ENCODE measurements at places on chromosomes 1 and 21.

GRCh38 chr1:239831577-239832355 is 259.9 kb upstream of the FMN2 start:
- no peak for DNase-seq

GRCh38 chr1:201460814-201461644 is 8.0 kb downstream of the PHLDA3 start:
- DNase-seq, result no peak

GRCh38 chr1:3261007-3261968 is 192.3 kb downstream of the PRDM16 start:
- no peak for DNase-seq

GRCh38 chr1:95407131-95407885 is 173.3 kb downstream of the RWDD3 start:
- DNase-seq, result no peak

GRCh38 chr1:184820218-184820750 is 65.6 kb upstream of the EDEM3 start:
- DNase-seq, result no peak

GRCh38 chr1:26790551-26790953 is 2.8 kb downstream of the PIGV start:
- DNase-seq, result no peak

- DNase-seq, result no peak
These were observed 29.9 kb downstream of the VASH2 start for GRCh38 chr1:212980123-212980785.

DNA sequence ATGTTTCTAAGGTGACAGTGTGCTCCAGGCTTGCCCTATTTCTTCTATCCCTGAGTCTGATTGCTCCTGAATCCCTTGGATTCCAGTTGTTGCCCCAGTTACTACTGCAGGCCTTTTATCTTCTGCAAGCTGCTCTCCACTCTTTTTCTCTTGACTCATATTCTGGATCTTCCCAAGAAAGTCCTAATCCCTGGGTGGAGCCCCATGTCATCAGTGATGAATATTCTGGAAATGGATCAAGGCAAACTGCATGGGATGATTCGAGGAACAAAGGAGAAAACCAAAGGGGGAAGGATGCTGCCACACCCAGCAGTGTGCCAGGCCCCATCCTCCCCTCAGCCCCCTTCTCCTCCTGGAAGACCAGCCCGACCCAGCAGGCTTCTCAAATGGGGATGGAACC is 63.3 kb upstream of the ATP2B4 start:
- DNase-seq, result no peak

- no peak for DNase-seq
These were observed 166.6 kb downstream of the CLEC20A start for GRCh38 chr1:178330153-178330552.

- DNase-seq, result no peak
These were observed 211.5 kb downstream of the TTLL7 start for GRCh38 chr1:83787246-83787998.

DNA sequence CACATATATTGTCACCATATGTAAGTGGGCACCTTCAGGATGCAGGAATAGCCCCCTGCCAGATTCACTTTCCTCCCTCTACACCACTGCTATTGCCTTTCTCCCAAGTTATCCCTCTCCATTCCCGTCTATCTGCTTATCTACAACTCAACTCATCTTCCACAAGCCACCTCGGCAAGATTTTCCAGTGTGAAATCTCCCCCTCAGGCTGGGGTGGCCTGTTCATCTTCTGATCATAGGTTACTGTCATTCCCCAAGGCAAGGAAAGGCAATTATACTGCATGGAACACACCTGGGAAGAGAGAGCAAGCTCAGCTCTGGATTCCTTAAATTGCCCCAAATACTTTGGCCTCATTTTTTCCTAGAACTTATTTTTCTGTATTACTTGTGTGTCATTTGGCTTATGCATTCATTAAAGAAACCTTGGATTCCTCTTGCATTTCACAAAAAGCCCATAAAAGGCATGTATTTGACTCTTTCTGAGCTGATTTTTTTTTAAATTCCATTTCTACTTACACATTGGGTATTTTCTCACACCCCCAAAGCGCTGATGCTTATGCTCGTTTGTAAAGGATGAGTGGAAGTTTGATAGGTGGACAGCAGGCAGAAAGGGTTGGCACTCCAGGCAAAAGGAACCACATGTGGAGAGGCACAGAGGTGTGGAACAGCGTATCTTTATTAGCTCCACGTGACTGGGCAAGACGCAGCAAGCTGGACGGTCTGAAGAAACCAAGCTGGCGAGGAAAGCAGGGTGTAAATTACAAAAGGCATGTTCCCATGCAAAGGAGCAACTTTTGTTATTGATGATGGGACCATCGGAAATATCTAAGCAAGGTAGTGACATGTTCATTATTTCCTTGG is 169.7 kb upstream of the RAB4A start:
- DNase-seq, result no peak

DNA sequence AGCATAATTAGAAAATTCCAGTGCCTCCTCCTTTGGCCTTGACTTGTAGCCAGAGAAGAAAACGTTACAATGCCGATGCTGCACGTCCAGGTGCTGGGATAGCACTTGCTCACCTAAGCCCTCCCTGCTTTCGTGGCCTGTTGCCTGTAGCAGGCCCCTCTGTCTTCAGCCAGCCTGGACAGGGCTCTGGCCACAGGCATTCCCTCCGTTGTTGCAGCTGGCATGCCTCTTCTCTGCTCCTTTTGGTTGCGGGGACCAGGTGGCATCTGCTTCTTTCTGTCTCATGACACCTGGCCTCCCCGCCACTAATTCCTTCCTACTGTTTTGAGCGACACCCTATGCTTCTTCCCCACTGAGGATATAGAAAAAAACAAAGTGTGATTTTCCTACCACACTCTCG is 54.6 kb upstream of the MORC3 start:
- no peak for DNase-seq

- DNase-seq, result no peak
These were observed 122.0 kb downstream of the ETS2 start for GRCh38 chr21:38927776-38928175.

- no peak for DNase-seq
These were observed 4.9 kb downstream of the RNF207 start for GRCh38 chr1:6210591-6211355.

- no peak for DNase-seq
These were observed 12.2 kb downstream of the SLC35F3 start for GRCh38 chr1:233916706-233917105.

DNA sequence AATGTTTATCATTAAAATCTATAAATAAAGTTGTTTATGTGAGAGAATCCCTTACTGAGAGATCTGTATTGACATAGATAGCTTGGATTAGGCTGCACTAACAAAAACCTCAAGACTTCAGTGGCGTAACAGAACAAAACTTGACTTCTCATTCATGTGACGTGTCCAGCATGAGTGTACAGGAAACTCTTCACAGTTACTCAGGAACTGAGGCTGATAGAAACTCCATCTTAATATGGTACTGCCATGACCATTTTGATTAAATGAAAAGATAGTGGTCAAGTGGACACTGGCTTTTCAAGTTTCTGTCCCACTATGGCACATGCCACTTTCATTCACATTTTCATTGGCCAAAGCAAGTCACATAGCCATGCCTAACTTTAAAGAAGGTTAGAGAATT is 3.7 kb downstream of the ST3GAL3 start:
- DNase-seq, result no peak

GRCh38 chr1:193408782-193409293 is 222.4 kb upstream of the B3GALT2 start:
- DNase-seq, result no peak

DNA sequence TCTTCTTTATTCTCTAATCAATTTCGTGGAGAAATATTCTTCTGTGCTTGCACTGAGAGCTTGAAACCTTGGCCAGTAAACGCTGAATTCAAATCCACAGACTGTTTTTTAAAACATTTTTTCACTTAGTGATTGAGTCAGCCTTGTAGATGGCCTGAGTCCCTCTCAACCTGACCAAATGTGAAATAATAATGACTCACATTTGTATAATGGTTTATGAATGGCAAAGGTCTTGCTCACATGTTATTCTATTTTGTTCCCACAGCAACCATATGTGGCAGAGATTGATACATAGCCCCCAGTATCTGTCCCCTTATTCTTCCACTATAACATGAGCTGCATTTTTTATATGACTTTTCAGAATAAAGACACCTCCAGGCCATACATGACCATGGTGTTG is 47.8 kb upstream of the CCDC190 start:
- no peak for DNase-seq

DNA sequence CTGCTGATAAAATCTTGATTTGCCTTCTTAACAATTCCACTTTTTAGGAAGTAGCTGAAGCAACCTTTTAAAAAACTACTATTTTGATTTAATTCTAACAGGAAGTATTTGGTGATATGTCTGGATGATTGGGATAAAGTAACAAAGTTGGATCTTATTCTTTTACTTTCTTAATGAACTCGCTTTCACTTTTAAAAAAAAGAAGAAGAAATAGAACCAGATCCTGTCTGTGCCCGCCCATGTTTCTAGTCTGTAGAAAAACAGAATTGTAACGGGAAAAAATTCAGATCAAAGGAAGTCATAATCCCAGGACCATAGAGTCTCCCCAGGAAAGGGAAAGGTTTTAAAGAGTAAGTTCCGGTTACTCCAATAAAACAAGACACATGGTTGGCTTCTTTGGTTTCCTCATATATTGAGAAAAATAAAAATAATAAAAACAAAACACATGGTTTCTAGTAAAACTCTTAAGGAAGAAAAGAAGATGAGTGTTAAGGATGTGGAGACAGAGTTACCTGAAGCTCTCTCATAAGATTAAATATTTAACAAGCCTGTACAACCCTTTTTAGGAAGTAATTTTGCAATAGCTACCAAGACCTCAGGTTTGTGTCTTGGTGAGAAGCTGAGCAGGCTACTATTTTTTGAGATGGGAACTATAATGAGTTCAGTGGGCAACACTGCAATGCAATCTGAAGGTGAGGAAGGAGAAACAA is 4.9 kb downstream of the CD48 start:
- DNase-seq, result no peak

GRCh38 chr1:209094384-209094783 is 489.1 kb upstream of the CAMK1G start:
- no peak for DNase-seq

DNA sequence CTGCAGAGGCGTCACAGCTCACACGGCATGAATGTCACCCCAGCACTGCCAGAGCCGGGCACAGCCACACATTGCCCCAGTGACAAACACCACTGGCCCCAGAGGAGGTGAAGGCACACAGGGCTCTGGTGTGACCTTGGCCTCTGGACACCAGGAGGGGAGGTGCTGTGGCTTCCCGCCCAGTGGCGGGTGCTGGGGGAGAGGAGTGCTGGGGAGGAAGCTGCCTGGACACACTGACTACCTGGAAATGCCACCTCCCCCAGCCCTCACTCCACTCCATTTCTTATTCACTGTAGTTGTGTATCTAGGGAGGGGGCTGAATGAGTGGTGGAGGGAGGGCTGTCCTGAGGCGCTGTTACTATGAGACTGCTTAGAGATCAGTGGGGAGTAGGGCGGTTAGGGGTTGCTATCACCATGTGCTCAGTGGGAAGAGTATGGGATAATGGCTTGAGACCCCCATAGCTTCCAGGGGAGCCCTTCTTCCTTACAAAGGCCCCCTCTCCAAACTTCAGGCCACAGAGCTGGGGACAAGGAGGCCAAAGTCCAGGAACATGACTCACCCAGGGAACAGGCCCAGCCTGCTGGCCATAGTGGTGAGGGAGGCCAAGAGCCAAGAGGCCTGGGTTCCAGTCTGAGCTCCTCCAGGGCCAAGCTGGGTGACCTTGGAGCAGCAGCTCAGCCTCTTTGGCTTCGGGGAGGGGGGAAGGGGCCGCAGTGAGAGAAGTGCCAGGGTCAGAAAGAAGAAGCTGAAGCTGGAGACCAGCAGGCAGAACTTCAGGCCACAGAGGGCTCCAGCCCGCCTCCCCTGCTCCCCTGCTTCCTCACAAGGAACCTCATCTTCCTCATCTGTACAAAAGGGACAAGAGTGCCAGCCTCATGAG is 40.1 kb downstream of the AHDC1 start:
- no peak for DNase-seq

DNA sequence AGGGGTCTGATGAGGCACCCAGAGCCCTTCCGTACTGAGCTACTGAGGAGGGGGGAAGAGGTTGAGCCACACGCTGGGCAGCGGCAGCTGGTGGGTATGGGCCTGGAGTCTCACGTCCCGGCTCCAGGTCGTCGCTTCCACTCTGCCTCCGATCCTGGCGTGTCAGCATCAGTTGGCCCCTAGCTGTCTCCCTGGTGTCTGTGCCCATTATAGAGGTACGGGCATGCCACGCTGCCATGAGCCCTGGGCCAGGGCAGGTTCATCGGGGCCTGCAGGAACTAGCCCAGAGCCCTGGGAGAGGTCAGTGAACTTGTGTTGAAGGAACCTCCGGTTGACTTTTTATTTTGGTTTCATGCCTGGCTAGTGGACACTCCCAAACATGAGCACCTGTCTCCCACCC is 18.2 kb downstream of the COQ8A start:
- no peak for DNase-seq

DNA sequence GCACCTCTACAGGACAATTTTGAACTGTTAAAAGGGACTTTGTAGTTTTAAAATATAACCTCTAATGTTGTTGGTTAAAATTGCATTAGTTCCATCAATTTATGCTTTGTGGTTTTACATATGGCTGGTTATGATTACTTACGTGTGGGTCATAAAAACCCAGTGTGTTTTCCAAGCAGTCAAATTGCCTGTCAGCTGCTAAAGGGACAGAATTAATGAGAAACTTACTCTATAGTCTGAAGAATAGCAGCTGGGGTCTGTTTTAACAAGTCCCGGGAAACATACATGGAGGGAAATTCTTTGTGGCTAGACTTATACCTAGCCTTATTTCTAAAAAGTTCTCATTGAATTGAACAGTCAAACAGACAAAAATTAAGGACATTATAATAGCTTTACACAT is 820.9 kb upstream of the ADGRL4 start:
- no peak for DNase-seq

DNA sequence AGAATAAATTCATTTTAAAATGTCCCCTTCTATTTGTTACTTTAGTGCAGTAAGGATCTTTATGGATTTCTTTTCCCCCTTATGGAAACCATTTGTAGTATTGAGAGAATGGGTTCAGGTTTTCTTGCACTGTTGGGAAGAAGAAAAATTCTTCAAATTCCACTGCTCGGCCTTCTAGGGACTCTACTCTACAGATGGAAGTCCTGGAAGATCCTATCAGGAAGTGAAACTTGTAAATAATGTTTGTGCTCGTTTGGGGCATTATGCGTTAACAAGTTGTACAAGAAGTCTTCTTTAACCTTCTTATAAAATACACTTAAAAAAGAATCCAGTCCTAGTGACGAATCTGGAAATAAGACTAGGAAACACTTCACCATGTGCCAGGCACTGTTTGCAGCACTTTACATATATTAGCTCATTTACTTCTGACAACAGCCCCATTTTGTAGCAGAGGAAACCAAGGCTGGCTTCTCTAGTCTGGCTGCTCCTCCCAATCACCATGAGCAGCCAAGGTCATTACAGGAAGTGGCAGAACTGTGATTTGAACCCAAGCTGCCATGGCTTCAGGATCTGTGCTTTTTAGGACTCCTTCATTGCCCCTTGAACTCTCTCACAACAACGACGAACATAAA is 11.8 kb downstream of the LRRC8D start:
- DNase-seq, result no peak

- no peak for DNase-seq
These were observed 37.0 kb upstream of the TMEM52 start for GRCh38 chr1:1956101-1956500.

GRCh38 chr1:234613128-234613875 is 3.3 kb upstream of the IRF2BP2 start:
- no peak for DNase-seq
